Skin of body (tissue), 3 donors: ENCODE measurements at places on chromosomes 6 and 20. TPM values are rescaled to one million over a fixed set of nuclear protein-coding genes. Genes with fewer than 3 reads are reported as not detected.

DNA sequence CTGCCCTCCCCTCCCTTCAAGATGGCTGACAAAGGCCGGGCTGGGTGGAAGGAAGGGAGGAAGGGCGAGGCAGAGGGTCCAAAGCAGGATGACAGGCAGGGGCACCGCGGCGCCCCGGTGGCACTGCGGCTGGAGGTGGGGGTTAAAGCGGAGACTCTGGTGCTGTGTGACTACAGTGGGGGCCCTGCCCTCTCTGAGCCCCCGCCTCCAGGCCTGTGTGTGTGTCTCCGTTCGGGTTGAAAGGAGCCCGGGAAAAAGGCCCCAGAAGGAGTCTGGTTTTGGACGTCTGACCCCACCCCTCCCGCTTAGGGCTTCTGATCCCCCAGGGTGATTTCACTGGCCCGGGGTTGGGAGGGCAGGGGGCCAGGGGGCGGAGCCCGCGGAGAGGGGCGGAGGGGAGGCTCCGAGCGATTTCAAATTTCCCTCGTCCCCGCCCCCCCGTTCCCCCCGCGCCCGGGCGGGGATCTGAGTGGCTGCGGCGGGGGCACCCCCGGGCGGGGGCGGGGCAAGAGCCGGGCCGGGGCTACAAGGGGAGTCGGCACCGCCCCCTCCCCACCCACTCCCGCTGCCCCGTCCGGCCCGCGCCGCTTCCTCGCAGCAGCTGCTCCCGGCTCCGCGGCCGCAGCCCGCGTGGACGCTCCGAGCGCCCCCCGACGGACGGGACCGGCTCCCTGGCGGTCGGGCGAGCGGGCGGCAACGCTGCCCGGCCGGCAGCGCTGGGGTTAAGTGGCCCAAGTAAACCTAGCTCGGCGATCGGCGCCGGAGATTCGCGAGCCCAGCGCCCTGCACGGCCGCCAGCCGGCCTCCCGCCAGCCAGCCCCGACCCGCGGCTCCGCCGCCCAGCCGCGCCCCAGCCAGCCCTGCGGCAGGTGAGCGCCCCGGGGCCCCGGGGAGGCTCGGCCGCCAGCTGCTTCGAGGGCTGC, at the start of gene DNMT3B:
TSS of gene DNMT3B (plus strand) at position 555 of the 923 bp plus-strand sequence. CDS start 17,939 bp downstream, outside the sequence.
- peak; percentile 44 for DNase-seq

DNA sequence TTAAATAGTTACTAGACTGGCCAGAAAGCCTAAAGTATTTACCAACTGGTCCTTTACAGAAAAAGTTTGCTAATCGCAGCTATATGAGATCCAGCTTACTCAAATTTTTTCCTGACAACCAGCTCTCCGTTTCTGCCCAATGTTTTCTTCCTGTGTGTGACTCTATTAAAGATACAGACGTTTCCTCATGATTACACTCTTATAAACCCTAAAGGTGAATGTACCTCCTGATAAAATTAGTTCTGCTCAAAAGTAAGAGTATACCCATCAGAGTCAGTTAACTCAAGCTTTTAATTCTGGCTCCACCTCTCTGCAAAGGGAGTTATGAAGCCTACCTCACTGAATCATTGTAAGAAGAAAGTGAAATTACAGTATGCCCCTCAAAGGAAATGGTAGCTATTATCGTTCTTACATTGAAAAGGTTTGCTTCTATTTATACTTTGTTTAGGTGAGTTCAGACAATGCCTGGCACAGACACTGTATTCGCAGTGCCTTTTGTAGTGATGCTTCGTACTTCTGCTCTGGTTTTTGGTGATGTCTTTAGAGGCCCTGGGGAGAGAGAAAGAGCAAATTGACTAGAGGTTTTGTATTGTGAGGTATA, 10.2 kb upstream of the MROH8 start:
- DNase-seq, result no peak

LGSN gene
- not detected for total RNA-seq

PTK6 gene
- 3.8 TPM for total RNA-seq

DNA sequence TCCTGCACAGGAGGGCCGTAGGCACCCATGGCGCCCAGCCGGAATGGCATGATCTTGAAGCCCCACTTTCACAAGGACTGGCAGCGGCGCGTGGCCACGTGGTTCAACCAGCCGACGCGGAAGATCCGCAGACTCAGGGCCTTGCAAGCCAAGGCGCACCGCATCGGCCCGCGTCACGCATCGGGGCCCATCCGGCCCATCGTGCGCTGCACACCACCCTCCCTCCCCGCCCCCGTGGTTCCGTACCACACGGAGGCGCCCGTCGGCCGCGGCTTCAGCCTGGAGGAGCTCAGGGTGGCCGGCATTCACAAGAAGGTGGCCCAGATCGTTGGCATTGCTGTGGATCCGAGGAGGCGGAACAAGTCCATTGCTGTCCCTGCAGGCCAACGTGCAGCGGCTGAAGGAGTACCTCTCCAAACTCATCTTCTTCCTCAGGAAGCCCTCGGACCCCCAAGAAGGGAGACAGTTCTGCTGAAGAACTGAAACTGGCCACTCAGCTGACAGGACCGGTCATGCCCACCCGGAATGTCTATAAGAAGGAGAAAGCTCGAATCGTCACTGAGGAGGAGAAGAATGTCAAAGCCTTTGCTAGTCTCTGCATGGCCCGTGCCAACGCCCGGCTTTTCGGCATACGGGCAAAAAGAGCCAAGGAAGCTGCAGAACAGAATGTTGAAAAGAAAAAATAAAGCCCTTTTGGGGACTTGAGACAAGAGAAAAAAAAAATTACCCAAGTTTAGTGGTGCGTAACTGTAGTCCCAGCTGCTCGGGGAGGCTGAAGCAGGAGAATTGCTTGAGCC, 9.9 kb upstream of the NCOA5 start:
- DNase-seq, result no peak

DNA sequence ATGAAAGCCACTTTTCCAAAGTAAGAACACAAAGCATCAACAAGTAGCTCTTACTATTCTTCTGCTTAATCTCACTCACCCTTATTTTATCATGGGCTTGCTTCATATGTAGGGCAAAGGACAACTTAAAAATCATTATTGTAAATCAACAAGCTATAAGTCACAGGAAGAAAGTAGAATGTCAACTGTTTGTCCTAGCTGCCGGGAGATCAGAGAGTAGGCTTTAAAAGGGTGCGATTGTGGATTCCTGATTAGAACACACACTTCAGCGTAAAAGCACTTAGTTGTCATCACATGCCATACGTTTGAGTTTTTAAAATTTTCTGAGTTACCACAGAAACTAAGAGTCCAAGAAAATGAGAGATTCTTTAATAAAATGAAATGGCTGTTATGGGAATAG, 44.4 kb upstream of the NHSL1 start:
- DNase-seq, result peak; percentile 50

- DNase-seq, result no peak
Measured at GRCh38 chr6:138645976-138646640, 127.5 kb upstream of the CCDC28A start.

GRCh38 chr6:134324141-134324540, 6.2 kb upstream of the SGK1 start:
- DNase-seq, result no peak

DNA sequence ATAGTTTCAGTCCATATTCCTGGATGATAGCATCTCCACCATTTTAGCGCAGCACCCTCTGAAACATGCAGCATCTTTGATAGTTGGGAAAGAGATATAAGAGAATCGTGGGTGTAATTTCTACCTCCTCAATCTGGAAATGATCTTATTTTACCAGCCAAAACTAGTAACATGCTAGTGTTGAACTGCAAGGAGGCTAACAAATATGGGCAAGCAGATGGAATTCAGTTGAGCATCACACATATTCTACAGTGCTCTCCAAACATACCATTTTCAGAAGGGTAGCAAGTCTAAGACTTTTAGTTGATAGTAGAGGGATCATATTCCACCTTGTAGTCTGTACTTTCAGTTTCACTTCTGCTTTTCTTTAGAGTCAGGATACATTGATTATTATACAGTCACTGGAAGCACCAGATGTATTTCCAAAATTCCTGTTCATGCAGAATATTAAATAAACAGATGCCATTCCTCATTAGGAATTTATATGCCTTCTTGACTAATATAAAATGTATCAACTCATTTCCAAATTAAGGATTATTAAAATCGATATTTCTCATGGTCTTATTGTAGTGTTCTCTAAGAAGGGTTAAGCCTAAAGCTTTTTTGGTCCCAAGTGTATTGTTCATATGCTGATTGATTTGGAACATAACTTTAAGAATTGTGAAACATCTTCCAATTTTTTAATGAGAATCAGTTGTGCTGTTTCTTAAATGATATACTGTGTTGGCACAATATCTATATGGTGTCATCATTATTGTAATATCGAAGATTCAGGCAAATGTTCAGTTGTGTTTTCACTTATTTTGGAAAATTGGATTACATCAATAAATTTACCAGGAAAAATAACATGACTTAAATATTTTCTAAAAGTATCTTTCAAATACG, 362.0 kb downstream of the CENPW start:
- DNase-seq, result peak; percentile 81

- no peak for DNase-seq
Measured at GRCh38 chr6:122620902-122621301, 10.7 kb downstream of the PKIB start.

DNA sequence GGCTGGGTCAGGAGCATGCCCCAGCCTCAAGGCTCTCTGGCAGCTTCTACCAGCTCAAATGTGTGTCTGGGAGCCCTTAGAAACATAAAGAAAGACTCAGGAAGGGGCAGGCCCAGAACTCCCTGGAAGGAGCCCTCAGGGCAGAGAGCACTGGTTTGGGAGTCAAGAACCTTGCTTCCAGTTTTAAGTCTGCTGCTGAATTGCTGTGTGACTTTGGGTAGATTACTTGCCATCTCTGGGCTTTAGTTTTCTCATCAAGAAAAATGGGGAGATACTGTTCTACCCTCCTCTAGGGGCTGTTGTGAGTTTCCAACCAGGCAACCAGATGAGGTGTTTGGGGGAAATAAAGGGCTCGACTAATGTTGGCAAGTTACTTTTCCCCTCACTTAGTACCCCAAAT, 8.8 kb downstream of the GDAP1L1 start:
- no peak for DNase-seq

MCHR2 gene
- total RNA-seq, result not detected

ACTL10 gene
- total RNA-seq, result 0.49 TPM

SLC17A9 gene
- total RNA-seq, result 4.7 TPM

- no peak for DNase-seq
Measured at GRCh38 chr20:62141397-62142251, 1.6 kb downstream of the PSMA7 start.

GRCh38 chr20:45779011-45779915, 12.4 kb downstream of the WFDC3 start:
- DNase-seq, result peak; percentile 89

FRK gene
- 3.6 TPM for total RNA-seq

- no peak for DNase-seq
Measured at GRCh38 chr20:49987015-49987867, 4.5 kb downstream of the SNAI1 start.

GRCh38 chr6:3748208-3749066, 3.1 kb downstream of the PXDC1 start:
- DNase-seq, result peak; percentile 94

PAK5 gene
- total RNA-seq, result 0.30 TPM

TULP1 gene
- 0.39 TPM for total RNA-seq

ULBP2 gene
- 0.89 TPM for total RNA-seq

GRCh38 chr20:18588574-18588933, 700 bp downstream of the DTD1 start:
- no peak for DNase-seq

GRCh38 chr6:119738425-119738824, 388.9 kb upstream of the MAN1A1 start:
- DNase-seq, result no peak

GRCh38 chr6:109073344-109074132, 21.1 kb downstream of the SESN1 start:
- peak; percentile 76 for DNase-seq

SRSF3 gene
- total RNA-seq, result 147 TPM

DNA sequence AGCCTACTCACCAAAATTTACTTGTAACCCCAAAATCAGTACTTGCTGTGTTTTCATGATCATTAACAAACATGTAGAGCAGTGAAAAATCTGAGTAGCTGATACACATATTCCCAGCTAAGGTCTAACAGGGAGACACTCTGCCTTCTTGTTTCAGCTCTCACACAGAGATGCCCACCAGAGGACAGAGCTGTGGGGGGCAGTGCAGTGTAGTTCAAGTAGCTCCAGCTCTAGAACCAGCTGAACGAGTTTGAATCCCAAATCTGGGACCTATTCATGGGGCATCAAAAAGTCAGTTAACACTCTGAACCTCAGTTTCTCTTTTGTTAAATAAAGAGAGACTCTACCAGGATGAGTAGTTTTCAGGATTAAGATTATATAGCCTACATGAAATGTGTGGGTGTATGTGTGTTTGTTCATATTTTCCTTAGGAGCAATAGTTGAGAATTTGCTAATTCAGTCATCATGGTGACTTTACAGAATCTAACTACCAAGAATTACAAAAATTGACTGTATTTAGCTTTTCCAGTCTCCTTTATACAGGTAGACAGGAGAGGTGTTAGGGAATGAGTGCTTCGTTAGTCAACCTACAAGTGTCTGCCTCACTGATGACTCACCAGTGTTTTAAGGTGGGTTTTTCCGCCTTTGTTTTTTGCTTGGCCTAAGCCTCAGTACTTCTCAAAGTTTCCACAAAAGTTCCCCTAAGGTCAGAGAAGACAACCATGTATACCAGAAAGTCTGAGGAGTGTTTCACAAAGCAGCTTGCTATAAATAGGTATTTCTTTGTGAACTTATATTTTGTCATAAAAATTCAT, 164.0 kb upstream of the RUNX2 start:
- DNase-seq, result no peak

NT5E gene
- 31.2 TPM for total RNA-seq
